Activated naive CD8-positive, alpha-beta T cell treated with anti-CD3 and anti-CD28 coated beads, Interleukin-2, amount 50 U/mL, for 24 hours (primary cell): ENCODE measurements at places on chromosomes 4 and X.

- DNase-seq, result no peak
Measured at GRCh38 chr4:70842761-70843435, 3.2 kb upstream of the GRSF1 start.

GRCh38 chr4:113957956-113958355 is 21.5 kb downstream of the ARSJ start:
- no peak for DNase-seq

- no peak for DNase-seq
Measured at GRCh38 chr4:92129408-92129994, 174.3 kb upstream of the GRID2 start.

- DNase-seq, result no peak
Measured at GRCh38 chr4:184743650-184744049, 9.8 kb upstream of the CENPU start.
